ENCODE measurements at places on chromosomes 4 and X.

GRCh38 chrX:40132751-40133150, 35.0 kb upstream of the BCOR start:
- no peak for DNase-seq

GRCh38 chrX:68686097-68686977, 38.9 kb downstream of the STARD8 start:
- DNase-seq: no peak

DNA sequence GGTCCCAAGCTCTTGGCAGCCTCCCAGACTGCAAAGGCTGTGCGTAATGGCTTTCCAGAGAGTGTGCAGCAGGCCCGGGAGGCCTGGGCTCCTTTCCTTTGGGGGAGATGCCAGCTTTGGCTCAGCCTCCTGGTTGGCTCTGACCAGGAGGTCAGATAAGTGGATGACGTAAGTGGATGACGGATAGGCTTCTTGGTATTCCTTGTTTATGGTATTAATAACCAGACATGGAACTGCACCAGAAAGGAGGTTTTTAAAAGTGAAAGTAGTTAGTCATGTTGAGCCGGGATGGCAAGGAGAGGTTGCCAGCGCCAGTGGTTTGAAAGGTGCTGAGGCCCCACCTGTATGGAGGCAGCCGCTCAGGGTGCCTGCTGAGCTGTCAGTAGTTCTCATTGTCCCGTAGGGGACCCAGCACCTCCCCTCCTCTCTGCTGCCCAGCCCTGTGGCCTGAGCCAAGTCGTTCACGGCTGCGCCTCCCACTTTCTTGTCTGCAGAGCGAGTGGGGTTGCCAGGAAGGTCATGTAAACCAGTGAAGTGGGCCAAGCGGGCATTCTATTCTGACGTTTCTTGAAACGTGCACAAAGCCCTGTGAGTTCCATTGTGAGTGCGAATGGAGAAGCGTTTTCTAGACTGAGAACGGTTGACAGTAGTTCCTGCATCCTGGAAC, 28.7 kb upstream of the STOX2 start:
- DNase-seq: no peak

DNA sequence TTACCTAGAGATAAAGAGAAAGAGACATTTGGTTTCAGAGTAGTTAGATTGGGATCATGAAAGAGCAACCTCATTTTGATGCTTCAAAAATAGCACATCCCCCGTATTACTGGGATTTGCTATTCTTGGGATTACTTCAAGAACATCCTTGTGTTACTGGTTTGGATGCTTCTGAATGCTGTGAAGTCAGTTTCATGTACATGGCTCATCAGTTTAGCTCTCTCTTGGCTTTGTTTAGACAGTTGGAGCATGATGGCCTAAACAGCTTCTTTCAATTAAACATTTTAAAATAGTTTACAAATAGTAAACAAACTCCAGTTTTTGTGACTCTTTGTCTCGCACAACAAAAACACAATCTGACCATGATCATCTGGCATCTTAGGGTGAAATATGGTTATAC, 23.9 kb downstream of the HTT start:
- no peak for DNase-seq

- no peak for DNase-seq
These were observed 145.7 kb upstream of the TBC1D9 start for GRCh38 chr4:140901736-140902336.

GRCh38 chrX:103503163-103503852, 16.0 kb downstream of the RAB40A start:
- DNase-seq: no peak

DNA sequence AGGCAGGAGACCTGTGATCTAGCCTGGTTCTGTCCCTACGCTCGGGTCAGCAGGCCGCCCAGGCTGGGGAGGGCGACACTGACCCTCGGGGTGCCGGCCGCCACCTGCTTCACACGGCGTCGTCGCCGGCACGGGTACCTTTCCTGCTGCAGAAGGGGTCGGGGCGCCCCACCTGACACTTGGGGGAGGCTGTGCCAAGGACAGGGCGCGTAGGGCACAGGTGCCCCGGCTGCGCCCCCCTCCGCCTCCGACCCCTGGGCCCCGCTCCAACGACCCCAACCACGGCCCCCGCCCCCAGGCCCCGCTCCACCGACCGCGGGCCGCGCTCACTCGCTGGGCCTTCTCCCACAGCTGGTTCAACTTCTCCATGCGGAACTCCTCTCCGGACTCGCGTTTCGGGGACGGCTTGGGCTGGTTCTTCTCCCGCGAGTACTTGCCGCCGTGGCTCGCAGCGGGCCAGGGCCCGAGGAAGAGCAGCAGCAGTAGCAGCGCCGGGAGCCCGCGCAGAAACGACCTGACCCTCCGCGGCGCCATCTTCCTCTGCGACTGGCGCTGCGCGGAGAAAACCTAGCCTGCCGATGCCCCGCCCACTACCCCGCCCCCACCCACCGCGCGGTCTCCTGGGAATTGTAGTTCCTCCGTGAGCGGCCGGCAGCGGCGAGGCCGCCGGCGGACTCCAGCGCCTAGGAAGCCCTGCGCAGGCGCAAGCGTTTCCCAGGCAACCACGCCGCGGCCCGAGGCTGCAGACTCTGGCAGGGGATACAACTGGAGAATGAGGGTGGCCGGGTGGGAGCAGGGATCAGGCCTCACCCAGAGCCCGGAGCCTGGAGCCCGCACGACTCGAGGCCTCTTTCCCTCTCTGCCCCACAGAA, at the start of gene LRPAP1:
LRPAP1 (minus strand) TSS at position 544 of the 872 bp plus-strand sequence; CDS start at position 534, 10 bp downstream.
- peak; percentile 85 for DNase-seq

DNA sequence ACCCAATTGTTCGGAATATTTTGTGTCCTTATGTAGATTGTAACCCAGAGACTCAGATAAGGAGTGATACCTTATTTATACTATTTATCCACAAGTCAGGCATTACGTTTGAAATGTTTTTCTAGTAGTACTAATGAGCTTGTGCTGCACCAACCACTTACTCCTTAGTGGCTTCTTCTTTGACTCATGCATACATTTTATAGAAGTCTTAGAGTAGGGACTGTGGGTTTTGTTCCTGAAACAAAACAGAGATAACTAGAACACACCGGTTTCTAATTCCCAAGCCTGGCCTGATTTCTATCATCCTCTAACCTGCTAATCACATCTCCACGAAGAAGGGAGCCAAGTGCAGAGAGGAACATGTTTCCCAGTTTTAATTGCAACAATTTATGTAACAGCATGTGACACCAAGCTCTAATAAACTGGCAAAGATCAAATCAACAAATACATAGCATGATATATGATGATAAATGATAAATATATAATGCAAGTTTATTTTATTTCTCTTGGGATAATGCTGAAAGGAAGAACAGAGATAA, 32.3 kb downstream of the MGARP start:
- no peak for DNase-seq

- DNase-seq: no peak
These were observed 48.9 kb downstream of the ACSL4 start for GRCh38 chrX:109684136-109684535.

GRCh38 chr4:107800706-107801105, 24.0 kb upstream of the SGMS2 start:
- DNase-seq: no peak

DNA sequence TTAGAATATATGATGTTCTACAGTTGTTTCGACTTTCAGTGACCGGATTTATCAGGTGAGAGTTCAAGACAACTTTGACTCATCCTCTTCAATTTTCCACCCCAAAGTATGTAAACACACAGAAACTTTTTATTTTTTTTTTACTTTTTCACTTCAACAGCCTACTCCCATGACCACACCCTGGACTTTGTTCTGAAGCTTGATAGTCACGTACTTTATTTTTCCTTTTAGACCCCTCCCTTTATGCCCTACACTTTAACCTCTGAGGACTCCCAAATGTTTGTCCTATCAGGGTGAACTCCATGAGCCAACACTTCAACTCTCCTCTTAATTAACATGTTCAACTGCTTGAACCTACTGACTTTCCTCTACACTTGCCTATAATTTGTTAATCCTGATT, 2.5 kb upstream of the DDX60 start:
- no peak for DNase-seq

- DNase-seq: no peak
These were observed 81.6 kb downstream of the SORBS2 start for GRCh38 chr4:185730387-185730786.

DNA sequence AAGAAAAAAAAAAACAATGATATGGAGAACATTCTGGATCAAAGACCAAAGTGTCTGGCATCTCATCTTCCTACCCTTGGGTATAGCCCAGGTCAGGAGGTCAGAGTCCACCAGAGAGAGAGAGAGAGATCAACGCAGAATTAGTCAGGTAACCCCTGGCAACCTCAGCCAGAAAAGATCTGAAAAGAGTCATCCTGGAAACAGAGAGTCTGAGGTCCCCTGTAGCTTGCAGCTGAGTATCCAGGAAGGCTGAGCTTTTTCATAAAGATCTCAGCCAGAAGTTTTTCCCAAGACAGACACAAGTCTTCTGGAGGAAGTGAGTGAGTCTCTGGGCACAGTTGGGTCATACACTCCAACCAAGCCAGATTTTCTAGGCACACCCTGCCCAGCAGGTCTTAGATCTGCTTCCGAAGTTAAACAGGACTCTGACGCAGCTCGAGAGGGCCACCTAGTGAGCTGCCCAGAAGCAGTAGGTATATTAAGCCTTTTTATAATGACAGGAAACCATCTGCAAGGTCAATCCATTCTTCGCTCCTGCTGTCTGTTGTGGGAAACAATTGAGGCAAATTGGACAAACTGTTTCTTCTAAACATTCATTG, 35.7 kb downstream of the ACE2 start:
- DNase-seq: no peak

DNA sequence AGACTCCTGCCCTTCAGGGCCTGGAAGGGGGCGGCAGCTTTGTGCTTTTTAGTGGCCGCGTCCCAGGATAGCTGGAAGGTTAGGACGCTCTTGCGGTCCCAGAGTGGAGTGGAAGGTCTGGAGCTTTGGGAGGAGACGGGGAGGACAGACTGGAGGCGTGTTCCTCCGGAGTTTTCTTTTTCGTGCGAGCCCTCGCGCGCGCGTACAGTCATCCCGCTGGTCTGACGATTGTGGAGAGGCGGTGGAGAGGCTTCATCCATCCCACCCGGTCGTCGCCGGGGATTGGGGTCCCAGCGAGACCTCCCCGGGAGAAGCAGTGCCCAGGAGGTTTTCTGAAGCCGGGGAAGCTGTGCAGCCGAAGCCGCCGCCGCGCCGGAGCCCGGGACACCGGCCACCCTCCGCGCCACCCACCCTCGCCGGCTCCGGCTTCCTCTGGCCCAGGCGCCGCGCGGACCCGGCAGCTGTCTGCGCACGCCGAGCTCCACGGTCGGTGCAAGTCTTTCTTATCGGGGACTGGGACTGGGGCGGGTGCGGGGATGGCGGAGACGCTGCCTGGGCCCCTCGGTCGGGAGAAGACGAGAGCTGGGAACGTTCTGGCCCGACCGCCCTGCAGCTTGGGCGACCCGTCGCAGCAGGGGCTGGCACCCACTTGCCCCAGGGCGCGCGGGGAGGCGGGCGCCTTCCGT, at the start of gene EDNRA:
EDNRA (plus strand) TSS at position 207 of the 686 bp plus-strand sequence. CDS start 4,585 bp downstream, outside the sequence.
- DNase-seq: no peak

- no peak for DNase-seq
These were observed 34.6 kb upstream of the PRRG1 start for GRCh38 chrX:37314531-37314930.

GRCh38 chr4:176185051-176185450, 10.3 kb downstream of the SPATA4 start:
- no peak for DNase-seq

DNA sequence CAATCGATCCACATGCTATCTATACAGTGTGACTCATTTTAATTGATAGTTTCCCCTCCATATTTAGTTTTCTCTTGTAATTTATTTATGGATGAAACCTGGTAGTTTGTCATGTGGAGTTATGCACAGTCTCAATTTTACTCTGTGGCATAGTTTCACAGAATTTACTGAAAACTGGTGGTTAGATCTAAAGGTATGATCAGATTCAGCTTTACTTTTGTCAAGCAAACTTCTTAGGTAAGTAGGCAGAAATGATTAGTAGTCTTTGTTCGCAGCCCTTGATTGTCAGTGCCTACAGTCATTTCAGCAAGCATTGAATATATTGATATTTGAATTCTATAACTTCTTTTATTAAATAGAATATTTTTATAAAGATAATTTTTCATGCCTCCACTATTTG, 2.5 kb downstream of the ADD1 start:
- DNase-seq: no peak

DNA sequence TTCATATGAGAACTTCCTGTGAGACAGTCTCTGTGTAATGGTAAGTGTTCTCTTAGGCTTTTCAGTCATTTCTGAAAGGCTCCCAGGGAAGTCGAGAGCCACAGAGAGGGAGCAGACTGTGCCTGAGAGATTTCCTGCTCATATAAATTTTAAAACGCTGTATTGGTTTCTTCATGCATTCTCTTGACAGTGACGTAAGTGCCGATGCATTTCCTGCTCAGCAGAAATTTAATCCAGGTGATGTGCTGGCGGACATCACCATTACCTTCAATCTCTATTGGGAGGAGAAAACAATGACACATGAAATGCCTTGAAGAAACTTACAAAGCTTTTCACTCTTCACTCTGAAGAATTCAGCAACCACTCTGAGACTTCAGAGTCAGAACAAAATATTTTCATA, 383.6 kb downstream of the BMPR1B start:
- no peak for DNase-seq

GRCh38 chrX:94515009-94515408, 841.0 kb downstream of the FAM133A start:
- DNase-seq: no peak

DNA sequence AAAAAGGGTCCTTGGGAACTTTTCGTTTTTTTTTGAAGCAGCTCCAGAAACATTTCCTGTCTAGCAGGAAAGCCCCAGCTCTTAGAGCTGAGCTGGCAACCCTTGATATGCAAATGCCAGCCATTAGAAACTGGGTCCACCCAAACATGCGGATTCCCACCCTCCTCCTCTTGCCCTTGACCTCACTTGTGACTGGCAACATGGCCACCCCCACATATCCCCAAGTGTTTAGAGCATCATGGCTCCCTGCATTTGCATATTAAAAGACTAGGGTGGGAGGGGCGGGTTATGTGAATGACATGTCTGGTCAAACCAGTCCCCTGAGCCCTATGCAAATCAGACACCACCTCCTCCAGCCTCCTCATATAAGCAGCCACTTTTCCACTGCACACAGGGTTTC, 671.1 kb downstream of the FAT4 start:
- no peak for DNase-seq

GRCh38 chr4:52143815-52144214, 92.7 kb downstream of the SPATA18 start:
- no peak for DNase-seq

- no peak for DNase-seq
These were observed 25.6 kb upstream of the DHRSX start for GRCh38 chrX:2526390-2526789.

DNA sequence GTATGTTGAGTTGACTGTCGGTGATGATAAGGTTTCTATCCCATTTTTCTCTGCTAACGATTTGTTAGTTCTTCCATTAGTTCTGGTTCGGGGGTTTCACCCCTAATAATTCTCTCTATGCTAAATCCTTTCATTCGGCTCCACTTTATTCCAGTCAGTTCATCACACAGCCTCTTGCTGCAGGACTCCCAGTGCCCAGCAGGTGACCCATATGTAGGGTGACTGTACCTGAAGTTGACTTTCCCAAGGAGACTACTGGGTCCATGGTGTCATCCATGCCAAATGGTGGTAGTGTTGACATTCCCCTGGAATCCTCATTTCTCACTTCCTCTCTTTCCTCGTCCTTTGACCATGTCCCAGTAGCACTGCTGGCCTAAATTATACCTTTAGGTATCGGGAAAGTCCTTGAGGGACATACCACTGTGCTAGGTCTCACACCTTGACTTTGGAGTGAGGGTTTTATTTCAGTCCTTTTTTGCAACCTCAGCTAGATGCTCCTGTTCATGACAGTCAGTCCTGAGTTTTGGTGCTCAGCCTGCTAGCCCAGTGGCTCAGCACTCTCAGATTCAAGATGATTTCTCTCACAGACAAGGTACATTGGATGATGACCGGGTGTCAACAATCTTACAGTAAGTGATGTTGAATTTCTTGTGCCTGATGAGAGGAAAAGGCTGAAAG, 105.1 kb upstream of the ARHGAP24 start:
- no peak for DNase-seq

Data from thymus (tissue), 14 donors.